ENCODE measurements at places on chromosomes 16 and 17. TPM values are rescaled to one million over a fixed set of nuclear protein-coding genes. Genes with fewer than 3 reads are reported as not detected.

Gene KRT24
- not detected for total RNA-seq

DNA sequence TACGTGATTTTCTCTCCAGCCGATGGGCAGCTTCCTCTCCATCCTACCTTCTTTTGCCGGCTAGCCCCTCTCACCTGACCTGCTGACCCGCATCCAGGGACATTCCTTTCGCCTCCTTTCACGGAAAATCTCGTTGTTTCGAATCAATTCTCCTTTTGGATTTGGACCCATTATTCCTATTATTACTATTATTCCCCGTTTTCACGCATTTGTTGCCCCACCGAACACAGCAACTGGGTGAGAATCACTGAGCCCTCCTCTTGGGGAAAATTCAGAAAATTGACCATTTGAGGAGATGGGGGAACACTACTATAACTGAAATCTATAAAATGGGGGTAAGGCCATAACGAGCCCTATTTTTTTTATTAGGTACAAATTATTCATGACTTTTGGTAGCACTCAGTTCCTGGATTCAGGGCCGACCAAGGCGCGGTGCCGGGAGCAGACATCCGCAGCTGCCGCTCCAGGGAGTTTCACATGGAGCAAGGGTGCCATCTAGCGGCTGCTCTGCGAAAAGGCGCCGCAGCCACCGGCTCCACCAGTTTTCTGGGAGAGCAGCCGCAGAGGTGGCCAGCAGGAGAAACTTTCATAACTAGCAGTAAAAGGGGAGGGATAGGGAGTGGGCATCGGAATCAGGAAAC lies 3.3 kb upstream of the HOXB8 start:
- peak; percentile 74 for DNase-seq

Gene SLC5A2
- total RNA-seq: not detected

Gene KRTAP4-9
- total RNA-seq: not detected

- peak; percentile 59 for DNase-seq
These were observed 25.9 kb downstream of the OGFOD1 start for GRCh38 chr16:56477096-56477878.

DNA sequence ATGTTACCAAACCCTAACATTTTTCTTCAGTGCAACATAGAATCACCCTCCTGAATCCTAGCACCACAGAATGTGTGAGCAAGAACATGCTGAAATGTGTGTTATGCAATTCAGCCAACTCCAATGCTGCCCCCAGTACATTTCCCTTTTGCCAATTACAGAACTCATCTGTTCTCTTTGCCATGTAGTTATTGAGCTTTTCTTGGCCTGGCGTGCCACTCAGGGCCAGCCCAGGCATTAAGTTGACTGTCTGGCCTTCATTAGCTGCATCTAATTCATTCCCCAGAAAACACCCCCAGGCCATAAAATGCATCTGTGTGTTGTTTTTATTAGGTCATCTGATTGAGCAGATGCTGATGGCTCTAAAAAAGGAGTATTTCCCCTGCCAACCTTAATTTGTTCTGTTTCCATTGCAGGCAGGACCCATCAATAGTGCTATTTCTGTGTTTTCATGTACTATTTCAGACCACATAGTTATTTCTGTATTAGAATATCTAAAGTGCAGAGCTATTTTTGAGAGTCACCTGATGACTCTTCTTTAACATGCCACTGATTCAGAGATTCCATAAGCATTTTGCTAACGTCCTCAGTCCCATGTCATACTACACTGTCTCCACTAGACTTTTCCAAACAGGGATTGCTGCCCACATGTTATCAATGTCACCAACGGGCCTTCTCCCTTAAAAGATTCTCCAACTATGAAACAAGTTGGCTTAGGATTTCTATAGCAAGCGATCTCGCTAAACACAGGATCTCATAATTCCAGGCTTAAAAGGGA lies 969.7 kb downstream of the CDH11 start:
- DNase-seq: no peak

DNA sequence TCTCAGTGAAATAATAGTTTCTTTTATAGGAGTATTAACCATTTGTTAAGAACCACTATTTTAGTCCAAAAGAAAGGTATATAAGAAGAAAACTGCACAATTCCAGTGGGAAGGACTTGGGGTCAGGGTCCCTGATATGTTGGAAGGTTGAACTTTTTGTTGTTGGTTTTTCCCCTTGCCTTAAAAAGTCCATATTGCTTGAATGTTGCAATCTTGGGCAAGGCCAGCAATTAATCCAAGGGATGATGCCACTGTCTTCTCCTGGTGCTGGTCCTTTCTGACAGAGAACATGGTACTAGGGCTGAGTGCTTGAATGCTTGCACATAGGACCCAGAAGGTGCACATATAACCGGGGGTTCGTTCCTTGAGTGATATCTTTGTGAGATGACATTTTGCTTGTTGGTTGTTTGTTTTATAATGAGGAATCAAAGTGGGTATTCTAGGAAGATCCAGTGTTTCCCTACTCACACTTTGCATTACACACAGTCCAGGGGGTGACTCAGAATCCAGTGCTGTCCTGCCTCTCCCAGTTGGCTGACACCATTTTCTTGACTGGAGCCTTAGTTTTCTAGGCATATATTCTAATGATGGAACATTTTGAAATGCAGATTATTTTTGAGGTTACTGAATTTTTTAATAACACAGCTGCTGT lies 54.9 kb downstream of the SIAH1 start:
- DNase-seq: no peak

DNA sequence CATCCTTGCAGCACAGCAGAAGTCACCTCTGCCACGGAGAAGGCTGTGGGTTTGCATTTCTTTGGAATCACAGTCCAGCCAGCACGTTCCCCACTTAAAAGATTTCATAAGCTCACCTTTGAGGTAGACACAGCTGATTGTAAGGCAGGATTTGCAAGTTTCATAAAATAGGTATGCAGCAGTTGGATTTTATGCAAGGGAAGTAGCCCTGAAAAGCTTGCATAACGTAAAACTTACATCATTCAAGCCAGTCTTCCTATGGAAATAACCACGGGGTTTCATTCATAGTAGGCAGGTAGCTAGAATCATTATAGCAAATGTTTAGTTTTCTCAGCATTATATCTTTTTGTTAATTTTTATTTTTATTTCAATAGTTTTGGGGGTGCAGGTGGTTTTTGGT lies 49.8 kb upstream of the ARHGAP44 start:
- DNase-seq: no peak

Gene CNTNAP1
- 6.7 TPM for total RNA-seq

DNA sequence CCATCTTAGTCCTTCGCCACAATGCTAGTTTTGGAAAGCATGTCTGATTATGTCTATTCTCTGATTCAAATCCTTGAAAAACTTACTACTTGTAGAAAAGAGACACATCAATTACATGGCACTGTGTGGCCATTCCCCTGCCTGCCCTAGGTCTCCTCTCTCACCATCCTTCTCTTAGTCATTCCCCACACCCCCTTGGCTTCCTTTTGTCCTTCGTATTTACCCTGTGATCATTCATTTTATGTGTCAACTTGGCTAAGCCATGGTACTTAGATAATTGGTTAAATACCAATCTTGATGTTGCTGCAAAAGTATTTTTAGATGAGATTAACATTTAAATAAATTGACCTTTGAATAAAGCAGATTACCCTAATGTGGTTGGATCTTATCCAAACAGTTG lies 122.9 kb upstream of the CDH11 start:
- DNase-seq: no peak

DNA sequence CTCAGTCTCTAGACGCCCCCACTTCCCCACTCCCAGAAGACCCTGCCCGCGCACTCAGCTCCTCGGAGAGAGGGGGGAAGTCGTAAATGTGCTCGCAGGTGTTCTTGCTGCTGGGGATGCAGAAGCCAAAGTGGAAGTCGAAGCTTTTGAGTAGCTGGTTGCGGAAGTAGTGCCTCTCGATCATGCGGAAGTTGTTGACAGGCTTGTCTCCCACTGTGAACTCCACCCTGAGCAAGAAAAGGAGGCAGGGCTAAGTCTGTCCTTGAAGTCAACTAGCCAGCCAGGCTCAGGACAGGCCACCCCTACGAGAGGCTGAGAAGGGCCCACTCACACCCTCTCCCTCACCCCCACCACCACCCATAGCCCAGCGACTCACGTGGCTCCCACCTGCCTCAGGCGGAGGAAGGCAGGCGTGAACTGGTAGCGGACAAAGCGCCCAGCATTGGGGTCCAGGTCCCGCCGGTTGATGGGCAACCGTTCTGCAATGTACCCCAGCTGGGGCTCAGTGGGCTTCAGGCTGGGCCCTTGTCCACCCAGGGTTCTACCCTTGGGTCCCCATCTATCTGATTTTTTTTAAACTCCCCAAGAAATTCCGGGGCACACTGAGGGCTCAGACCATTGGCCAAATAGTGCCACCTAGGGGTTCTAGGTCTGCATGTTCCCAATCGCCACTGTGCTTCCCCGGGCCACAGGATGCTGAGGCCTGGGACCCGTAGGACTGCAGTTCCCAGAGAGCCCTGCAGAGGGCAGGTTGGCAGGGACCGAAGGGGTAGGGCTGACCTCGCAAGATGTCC lies 4.6 kb downstream of the UNC119 start:
- peak; percentile 78 for DNase-seq

DNA sequence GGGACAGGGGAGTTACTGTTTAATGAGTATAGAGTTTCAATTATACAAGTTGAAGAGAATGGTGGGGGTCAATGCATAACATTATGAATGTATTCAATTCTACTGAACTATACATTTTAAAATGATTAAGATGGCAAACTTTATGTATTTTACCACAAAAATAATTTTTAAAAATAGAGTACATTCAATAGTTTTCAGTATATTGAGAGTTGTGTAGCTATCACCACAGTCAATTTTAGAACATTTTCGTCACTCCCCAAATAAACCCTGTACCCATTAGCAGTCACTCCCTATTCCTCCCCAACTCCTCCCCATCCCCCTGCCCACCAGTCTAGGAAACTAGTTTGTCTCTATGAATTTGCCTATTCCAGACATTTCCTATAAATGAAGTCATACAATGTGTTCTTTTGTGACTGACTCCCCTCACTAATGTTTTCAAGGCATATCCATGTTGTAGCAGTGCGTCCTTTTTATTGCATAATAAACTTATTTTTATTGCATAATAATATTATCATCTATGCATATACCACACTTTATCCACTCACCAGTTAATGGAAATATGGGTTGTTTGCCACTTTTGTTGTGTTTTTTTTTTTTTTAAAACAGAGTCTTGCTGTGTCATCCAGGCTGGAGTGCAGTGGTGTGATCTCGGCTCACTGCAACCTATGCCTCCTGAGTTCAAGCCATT lies 52.5 kb upstream of the ERN1 start:
- DNase-seq: no peak

Gene HAP1
- total RNA-seq: 0.06 TPM

Gene C16orf86
- not detected for total RNA-seq

DNA sequence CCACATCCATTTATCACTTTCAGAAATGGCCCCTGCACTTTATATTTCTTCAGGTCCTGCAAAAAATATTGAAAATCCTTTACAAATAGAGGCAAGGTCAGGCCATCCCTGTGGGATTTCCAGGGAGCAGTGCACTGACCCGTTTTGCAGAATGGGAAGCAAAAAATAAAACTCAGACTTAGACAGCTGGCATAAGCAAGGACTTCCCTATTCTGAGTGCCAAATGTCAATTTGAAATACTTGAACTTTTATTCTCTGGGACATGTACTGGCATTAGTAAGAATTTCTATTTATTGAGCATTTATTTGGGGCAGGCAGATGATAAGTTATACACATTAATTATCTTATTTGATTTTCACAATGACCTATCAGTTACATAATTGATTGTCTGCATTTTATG lies 32.4 kb downstream of the PRKCB start:
- DNase-seq: no peak

DNA sequence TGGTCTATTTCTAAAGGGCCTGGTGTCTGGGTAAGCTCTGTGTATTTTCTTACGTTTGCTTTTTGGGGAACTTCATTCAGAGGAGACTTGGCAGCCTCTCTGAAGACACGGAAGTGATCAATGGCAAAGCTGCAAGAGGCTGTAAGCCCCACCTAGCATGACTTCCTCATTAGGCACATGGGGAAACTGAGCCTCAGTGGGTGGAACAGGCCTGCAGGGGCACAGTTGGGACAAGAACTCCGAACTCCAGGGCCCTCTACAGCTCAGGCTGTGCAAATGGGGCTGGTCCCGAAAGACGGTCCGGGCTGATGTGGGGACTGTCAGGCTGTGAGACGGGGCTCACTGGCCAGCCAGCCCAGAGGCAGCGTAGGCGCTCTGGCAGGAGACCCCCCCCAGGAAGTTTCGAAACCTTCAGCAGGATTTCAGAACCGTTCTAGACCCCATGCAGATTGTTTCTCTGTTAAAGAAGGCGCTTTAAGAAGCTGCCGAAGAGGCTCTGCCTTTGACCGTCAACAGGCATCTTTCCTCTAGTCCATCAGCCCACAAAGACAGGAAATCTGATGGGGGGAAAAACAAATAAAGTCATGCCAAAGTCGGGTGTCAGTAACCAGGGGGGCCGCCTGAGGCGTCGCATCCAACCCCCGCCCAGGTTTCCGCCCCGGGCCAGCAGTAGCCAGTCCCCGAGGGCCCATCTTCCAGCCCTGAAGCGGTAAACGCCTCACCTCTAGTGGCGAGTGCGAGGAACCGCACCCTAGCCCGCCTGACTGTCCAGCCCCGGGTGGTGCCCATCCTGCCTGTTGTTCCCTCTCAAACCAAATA lies 79.8 kb upstream of the TBC1D3K start:
- no peak for DNase-seq

Gene KCNG4
- not detected for total RNA-seq

GRCh38 chr16:78903843-78904242 lies 696.7 kb downstream of the MAF start:
- DNase-seq: no peak

Gene CBFA2T3
- not detected for total RNA-seq

- no peak for DNase-seq
These were observed 535.4 kb upstream of the RBFOX1 start for GRCh38 chr16:6797223-6797622.

Gene CTRB2
- not detected for total RNA-seq

Gene BRICD5
- total RNA-seq: 0.06 TPM

GRCh38 chr17:58059141-58059540 lies 24.1 kb upstream of the DYNLL2 start:
- DNase-seq: no peak

DNA sequence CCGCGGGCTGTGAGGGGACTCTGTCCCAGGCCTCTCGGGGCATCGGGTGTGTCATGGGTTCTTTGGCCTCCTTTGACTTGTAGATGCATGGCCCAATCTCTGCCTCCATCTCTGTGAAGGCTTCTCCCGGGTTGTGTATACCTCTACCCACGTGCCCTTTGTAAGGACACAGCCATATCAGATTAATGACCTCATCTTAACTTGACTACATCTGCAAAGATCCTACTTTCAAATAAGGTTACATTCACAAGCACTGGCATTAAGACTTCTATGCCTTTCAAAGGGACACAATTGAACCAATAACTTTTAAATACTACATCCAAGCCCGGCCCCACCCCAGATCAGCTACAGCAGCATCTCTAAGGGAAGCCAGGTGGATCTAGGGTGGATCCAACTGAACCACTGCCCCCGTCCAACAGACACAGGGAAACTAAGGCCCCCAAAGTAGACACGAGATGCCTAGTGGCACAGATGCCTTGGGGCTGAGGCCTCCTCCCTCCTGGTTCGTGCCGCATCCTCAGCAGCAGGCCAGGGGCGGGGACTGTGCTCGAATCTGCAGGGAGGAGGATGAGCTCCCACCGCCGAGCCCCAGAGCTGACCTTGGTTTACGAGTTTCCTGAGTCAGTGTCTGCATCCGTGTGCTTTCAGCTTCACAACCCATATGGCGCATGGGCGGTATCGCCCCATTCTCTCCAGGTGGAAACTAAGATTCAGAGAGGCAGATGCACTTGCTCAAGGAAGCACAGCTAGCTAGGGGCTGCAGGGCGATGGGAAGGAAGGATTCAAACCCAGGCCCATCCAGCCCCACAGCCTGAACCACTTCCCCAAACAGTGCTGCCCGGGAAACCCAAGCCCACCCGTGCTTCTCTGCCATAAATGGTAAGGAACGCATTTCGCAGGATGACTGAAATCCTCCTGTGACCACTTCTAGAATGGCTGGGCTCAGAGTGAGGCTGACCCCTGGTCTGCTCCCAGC lies 353.3 kb downstream of the C16orf95 start:
- no peak for DNase-seq
